ENCODE measurements at places on chromosomes 3 and 15.

- DNase-seq, result no peak
Observed at GRCh38 chr3:157157836-157158235, 2.1 kb downstream of the CCNL1 start.

- DNase-seq, result no peak
Observed at GRCh38 chr3:170322566-170323269, 34.8 kb upstream of the SKIL start.

GRCh38 chr3:151328298-151328995, 902 bp downstream of the P2RY13 start:
- peak; percentile 14 for DNase-seq

DNA sequence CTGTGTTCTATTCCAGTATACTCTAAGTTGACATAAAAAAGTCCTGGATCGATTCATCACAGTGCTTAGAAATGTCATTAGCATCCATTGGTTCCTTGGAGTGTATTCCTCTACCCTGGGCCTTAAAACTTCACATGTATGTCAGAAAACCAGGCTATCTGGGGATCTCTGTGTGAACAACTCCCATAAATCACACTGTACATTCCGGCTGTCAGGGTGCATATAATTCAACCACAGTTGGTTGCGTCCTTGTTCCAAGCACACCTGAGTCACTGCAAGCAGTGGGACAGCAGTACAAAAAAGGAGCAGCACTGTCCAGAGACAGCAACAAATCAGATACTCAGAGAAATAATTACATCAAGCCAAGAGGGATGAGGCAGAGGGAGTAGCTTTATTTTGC, 52.4 kb downstream of the PDZRN3 start:
- DNase-seq, result no peak

DNA sequence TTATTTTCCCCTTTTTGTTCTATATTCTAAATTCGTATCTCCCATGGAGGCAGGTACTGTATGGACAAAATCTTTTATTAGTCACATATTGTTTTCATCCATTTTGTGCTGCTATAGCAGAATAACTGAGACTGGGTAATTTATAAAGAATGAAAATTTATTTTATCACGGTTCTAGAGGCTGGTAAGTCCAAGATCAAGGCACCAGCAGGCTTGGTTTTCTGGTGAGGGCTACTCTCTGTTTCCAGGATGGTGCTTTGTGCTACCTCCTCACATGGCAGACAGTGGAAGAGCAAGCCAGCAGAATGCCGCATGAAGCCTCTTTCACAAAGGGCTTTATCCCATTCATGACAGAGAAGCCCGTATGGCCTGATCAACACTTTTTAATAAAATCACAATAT, 421.9 kb upstream of the TPRG1 start:
- DNase-seq, result no peak

GRCh38 chr15:42891569-42891968, 29.0 kb downstream of the TTBK2 start:
- DNase-seq, result no peak

GRCh38 chr3:23203708-23204330, 692 bp downstream of the UBE2E2 start:
- DNase-seq, result no peak

- no peak for DNase-seq
Observed at GRCh38 chr15:87228460-87228859, 1028.1 kb downstream of the NTRK3 start.

Data from CD4-positive, alpha-beta T cell treated with Interleukin-6 at 100 ng/mL for 8 hours (primary cell).